ENCODE measurements at places on chromosomes 13 and 19.

GRCh38 chr13:97539651-97540610 is 106.0 kb downstream of the RAP2A start:
- DNase-seq = no peak

DNA sequence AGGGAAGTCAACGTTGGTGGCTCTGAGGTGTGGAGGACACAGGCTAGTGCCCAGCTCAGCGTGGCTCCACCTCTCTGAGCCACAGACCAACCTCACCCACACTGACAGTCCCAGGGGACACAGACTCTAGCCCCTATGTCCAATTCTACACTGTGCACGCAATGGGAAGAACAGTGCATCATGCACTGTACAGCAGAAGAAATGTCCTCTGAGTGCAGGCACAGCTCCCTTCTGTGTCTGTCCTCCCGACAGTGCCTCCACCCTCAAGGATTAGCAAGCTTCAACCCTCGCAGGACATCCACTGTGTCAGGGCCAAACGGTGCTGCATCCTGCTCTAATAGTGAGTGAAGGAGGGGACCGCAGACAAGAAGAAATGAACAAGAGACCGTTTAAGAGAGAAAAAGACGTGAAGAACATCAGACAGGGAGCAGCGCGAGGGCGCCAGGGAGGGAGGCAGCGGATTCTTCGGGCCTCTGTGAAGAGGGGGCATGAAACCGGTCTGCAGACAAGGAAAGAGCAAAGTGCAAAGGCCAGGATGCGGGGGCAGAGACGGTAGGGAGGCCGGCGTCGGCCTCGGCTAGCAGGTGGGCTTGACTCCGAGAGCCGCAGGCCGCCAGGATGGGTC is 681 bp downstream of the ZNF837 start:
- no peak for DNase-seq

DNA sequence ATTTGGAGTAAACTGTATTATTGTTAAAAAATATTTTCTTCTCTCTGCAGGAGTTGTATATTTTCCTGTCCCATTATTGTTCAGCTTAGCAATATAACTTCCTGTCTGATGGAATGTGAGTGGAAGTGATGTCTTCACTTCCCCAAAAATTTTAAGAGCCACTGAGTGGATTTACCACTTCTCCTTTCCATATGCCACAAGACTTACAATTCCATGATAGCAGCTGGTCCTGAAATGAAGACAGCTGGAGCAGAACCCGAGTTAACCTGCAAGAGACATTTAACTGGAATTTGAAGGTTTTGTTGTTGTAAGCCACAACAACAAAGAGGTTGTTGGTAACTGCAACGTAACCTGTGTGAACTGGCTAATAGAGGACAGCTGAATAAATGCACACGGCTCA is 23.4 kb upstream of the TBC1D4 start:
- no peak for DNase-seq

DNA sequence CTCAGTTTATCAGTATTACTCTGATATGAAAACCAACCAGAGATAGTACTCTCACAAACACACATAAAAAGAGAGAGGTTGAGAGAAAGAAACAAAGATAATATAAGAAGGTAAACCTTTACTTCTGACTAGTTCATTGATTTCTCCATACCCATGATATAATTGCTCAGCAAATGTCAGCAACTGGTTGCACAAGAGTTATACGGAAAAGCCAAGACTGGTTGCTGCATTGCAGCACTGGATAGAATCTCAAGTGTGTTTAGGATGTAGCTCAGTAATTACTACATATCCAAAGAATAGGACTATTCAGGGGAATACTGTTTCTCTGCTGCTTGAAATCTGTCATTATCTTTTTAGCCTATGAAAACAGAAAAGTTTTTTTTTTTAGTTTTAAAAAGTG is 1332.8 kb downstream of the OLFM4 start:
- DNase-seq = no peak

DNA sequence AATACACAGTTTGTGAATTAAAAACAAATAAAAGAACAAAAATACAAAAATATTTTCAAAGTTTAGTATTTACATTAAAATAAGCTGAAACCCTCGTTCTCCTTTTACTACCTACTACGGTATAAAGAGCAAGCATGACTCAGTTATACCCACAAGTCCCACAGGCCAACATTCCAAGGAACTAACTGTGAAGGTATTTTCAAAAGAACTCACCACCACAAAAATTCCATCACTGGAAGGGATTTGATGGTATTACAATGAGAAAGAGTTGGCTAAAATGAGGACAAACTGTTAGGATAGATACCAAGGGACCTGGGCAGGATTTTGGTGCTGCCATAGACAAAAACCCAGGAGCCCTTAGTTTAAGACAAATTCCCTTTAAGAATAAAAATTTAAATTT is 122.7 kb downstream of the TBC1D4 start:
- DNase-seq = peak; percentile 80

DNA sequence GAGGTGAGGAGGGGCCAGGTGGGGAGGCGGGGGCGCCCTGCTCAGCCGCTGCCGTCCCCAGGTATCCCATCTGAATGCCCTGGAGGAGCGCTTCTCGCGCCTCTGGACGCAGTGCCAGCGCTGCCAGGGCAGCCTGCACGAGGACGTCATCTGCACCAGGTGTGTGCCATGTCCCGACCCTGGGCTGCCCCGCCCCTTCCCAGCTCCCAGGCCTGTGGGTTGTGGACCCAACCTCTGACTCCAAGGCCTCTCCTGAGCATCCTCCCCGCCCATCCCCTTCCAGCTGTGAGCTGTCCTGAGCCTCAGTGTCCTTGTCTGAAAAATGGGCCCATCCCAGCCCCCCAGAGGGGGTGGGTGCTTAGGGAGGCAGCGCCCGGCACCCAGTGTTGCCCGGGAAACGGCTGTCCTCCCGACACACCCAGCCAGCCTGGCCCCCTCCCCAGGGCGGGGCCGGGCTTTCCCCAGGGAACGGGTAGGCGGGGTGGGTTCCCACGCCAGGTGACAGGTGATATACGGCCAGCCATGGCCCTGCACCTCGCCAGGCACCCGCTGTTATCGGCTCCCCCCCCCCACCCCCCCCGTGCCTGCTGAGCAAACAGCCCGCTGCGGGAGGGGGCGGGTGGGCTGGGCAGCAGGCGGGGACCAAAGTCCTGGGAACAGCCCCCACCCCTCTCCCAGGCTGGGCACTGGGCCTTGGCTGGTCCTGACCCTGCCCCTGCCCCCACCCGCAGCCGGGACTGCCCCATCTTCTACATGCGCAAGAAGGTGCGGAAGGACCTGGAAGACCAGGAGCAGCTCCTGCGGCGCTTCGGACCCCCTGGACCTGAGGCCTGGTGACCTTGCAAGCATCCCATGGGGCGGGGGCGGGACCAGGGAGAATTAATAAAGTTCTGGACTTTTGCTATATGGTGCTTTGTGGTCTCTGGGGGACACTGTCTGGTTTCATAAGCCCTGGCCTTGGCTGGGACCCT is 1.3 kb upstream of the SPIB start:
- no peak for DNase-seq

GRCh38 chr13:74929436-74929835 is 552.5 kb downstream of the TBC1D4 start:
- no peak for DNase-seq

GRCh38 chr13:40672765-40673397 is 6.4 kb upstream of the FOXO1 start:
- DNase-seq = no peak

DNA sequence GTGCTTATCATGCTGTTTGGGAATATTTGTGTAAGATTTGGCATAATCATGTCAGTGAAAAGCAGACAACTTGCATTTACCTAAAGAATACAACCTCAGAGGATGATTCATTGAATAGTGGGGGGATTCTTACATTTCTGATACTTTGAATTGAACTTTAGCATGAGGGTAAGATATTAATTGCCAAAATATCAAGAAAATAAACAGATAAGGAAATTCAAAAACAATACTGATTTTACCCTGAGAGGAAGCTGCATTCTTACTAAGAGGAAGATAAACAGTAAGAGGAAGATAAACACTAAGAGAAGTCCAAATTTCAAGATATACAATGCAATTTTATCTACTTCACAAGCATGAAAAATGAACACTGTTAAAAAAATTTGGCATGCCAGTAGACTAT is 2564.3 kb upstream of the PCDH20 start:
- DNase-seq = no peak

GRCh38 chr13:64810750-64811149 is 2419.4 kb downstream of the PCDH9 start:
- DNase-seq = no peak

GRCh38 chr13:51804295-51805172 is 571 bp upstream of the DHRS12 start:
- no peak for DNase-seq

- no peak for DNase-seq
Observed at GRCh38 chr13:99303863-99304521, 3.2 kb downstream of the GPR183 start.

GRCh38 chr19:39133431-39134270 is 8.1 kb downstream of the PAK4 start:
- no peak for DNase-seq

DNA sequence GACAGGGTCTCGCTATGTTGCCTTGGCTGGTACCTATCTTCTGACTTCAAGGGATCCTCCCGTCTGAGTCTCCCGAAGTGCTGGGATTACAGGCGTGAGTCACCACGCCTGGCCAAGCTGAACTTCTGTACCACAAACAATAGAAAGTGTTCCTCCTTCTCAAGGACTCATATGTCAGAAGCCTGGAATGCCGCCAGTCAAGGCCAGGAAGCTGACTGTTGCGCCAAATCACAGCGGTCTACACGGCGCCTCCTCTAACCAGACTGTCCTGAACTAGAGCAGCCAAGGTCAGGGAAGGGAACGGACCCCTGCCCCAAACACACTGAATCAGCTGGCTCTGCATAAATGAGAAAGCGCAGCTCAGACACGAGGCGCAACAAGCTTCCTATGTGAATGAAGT is 14.6 kb downstream of the RAB20 start:
- DNase-seq = peak; percentile 85

GRCh38 chr13:102933122-102933521 is 87.3 kb downstream of the ERCC5 start:
- no peak for DNase-seq

DNA sequence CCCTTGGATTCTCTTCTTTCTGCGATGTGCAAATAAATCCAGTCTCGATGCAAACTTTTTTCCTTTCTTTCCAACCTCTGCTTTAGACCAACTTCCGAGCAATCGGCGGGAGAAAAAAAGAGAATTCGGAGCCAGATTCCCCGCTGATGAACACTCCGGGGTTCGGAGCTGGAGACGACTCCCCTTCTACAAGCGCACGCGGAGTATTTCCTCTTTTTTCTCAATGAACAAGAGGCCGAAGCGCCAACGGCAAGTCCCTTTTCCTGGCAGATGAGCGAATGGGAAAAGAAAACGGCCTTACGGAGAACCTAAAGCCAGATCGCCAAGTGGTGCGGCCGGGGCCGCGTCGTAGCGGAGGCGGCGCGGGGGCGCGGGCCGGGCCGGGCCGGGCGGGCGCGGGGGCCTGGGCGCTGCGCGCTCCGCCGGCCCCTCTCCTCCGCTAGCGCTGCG is 250 bp downstream of the SPRY2 start:
- DNase-seq = no peak

DNA sequence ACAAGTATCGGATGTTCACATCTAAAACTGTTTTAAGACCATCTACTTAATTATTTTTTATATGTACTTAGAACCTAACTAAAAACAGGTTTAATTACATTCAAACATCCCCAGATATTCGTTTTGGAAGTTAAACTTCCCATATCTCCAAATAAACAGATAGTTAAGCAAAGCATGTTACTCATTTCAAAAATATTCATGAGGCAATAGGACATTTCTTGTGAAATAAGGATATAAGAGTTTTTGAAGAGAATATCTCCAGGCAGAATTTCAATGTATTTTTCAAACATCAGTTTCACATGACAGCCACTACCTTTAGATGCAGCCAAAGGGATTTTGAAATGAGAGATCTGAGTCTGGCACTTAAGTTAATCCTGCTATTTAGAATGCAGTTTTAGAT is 697.5 kb downstream of the SLITRK1 start:
- DNase-seq = peak; percentile 14

DNA sequence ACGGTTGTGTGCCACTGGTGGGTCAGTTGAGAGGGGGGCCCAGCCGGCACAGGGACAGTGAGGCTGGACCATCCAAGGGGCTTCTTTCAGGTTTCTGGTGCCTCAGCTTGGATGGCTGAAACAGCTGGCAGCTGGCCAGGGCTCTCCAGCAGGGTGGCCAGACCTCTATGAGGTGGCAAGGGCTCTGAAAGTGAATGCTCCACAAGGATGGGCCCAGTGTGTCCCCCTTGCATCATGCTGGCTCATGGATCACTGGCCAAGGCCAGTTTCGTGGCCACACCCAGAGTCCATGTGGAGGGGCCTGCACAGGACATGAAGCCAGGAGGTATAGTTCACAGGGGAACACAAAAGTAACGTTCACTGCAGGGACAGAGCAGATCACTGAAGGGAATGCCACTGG is 49.6 kb downstream of the CDADC1 start:
- no peak for DNase-seq

- no peak for DNase-seq
Observed at GRCh38 chr13:88005188-88005587, 334.0 kb downstream of the SLITRK5 start.

- no peak for DNase-seq
Observed at GRCh38 chr19:50972795-50973376, 3.5 kb upstream of the KLK6 start.

GRCh38 chr13:101944521-101944920 is 457.3 kb downstream of the FGF14 start:
- no peak for DNase-seq

DNA sequence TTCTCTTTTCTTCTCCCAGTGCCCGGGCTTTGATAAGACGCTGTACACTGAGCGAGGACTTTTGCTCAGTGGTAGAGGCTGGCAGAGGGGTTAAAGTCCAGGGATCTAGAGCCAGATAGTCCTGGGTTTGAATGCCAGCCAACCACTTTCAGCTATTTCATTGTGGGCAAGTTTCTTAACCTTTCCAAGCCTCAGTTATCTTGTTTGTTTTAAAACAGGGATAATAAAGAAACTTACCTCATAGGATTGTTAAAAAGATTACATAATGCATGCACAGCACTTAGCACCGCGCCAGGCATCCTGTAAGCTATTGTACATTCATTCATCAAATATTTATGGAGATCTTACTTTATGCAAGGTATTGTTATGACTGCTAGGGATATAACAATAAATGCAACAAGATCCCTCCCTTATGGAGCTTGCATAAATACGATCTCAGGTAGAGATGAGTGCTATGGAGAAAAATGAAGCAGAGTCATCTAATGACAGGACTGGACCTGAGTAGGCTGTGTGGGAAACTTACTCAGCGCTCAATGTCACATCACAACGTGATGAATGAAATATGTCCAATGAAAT is 70.8 kb downstream of the LNX2 start:
- no peak for DNase-seq

GRCh38 chr19:38773469-38774177 is at the start of gene LGALS7:
Gene LGALS7, minus strand, starts transcription at chr19:38773517. Its CDS starts 25 bp downstream, at chr19:38773492.
- no peak for DNase-seq

- no peak for DNase-seq
Observed at GRCh38 chr19:16461630-16462051, 10.1 kb downstream of the EPS15L1 start.

GRCh38 chr19:10027158-10027997 is 14.1 kb downstream of the RDH8 start:
- peak; percentile 88 for DNase-seq

DNA sequence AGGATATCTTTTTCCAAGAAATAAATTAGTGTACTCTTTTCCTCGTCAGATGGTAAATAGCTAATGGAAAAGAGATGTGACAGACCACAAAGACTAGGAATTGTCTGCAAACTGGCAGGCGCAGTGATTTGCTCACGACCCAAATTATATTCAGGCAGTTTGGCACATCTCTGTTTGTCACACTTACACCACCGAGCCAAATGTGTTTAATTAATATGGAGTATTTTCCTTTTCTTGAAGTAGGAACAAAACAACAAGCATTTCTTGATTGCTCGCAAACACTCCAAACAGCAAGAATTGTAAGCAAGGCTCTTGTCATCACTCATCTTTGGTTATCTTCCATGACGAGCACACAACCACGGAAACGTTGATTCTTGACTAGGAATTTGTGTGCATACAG is 884.2 kb downstream of the PCDH9 start:
- no peak for DNase-seq
